ENCODE measurements at places on chromosomes 6 and 20.
A peak's percentile ranks its signal among the peaks of the same experiment; 100 is the strongest.

GRCh38 chr6:67412035-67412434 is 1223.0 kb upstream of the ADGRB3 start:
- no peak for DNase-seq

GRCh38 chr20:22652681-22653588 is 68.6 kb upstream of the FOXA2 start:
- no peak for DNase-seq

GRCh38 chr6:31621991-31622390 is 1.5 kb downstream of the PRRC2A start:
- DNase-seq: peak; percentile 49

DNA sequence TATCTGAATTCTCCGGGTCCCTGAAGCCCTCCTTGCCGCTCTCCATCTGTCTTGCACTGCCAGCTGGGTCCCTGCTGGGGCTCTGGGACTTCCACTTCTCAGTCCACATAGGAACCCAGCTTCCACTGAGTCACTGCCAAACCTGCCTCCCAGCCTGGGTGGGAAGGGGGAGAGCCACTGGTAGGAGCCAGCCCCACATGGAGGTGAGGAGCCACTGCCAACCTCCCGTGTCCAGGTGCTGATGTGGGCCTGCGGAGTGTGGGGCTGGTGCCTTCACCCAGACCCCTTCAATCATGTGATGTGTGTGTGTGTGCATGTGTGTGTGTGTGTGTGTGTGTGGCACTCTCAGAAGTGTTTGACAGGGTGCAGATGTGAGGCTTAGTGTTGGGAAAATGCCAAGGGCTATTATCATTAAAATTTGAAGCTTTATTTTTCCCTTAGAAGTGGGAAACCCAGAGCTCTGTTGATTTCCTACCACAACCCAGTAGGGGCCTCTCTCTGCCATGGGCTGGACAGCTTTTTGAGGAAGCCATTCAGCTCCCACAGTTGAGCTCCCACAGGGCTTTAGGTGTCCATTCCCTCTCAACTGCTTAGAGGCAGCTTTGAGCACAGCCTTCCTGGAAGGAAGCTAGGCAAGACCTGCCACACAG is 9.3 kb upstream of the SGK2 start:
- no peak for DNase-seq

DNA sequence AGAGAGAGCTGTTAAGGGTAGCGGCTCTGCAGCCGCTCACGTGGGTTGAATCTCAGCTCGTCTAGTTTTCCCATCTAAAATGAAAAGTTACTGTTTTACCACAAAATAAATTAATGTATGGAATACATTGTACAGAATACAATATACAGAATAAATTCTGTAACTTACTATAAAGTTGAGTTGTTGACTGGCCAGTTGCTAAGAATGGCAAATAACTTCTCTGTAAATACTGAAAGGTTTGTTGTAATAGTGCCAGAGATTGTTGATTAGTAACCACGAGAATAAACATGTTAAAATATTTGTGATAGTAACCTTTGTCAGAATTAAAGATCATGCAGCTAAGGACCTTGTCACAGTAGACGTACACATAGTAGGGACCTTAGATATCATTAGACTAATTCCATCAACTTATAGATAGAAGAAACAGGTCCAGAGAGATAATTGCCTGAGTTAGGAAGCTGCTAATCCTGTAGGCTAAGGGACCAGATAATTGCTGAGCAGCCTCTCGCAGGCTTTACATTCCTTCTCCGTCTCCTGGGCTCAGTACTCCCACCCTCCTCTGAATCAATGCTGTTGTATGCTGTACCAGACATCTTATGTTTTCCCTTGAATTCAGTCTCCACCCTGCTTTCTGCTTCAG is 544 bp upstream of the NRM start:
- DNase-seq: no peak

GRCh38 chr6:37021356-37022129 is 16.1 kb downstream of the FGD2 start:
- DNase-seq: no peak

GRCh38 chr6:7591770-7592169 is 1.8 kb downstream of the SNRNP48 start:
- DNase-seq: no peak

- no peak for DNase-seq
Observed at GRCh38 chr6:6386010-6386409, 65.5 kb upstream of the F13A1 start.

- DNase-seq: no peak
Observed at GRCh38 chr6:130961148-130961547, 101.9 kb downstream of the EPB41L2 start.

GRCh38 chr6:57432919-57433684 is 115.7 kb downstream of the PRIM2 start:
- no peak for DNase-seq

DNA sequence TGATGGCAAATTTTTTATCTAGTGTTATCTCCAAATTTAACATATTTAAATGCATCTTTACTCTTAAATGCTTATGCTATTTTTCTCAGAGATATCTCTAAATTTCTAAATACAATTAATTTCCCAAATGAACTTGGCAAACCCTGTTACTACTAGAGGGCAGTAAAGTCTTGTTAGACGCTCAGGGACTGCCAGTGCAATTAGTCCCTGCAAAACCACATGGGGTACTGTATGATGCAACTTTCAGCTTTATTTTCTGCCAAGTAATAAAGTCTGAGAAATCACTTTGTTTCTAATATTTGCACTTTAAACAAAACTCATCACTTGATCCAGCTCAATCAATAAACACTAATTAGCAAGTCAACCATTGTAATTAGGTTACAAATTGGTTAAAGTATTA is 76.0 kb upstream of the ADGRB3 start:
- no peak for DNase-seq

DNA sequence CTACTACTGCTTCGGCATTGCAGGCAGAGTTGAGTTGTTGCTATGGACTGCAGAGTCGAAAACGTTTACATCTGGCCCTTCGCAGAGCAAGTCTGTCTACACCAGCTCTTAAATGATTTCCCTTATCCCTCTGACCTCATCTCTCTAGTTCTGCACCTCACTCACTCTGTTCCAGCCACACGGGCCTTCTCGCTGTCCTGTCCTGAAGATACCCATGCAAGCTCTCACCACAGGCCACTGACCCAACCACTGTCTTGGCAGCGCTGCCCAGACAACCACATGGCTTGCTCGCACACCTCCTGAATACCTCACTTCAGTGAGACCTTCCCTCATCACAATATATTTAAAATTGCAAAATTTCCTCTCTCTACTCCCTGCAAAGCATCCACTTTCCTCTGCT is 31.4 kb downstream of the B4GALT5 start:
- DNase-seq: no peak

DNA sequence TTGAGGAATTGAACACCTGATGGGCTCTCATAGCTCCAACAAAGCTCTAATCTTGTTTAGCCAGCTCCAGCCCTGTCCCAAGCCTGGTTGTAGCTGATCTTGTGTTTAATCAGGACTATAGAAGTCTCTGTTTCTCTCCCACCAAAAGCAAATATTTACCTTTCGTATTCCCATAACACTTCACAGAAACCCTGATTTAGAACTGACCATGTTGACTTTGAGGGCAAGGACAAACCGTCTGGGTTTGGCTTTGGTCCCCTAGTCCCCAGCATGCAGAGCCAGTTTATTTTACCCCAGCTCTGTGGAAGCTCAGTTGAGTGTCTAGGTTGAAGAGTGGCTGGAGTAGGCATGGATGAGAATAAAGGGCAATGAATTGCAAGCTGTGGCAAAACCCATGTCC is 18.0 kb upstream of the SIM1 start:
- no peak for DNase-seq

- no peak for DNase-seq
Observed at GRCh38 chr6:62999796-63000195, 211.5 kb upstream of the FKBP1C start.

DNA sequence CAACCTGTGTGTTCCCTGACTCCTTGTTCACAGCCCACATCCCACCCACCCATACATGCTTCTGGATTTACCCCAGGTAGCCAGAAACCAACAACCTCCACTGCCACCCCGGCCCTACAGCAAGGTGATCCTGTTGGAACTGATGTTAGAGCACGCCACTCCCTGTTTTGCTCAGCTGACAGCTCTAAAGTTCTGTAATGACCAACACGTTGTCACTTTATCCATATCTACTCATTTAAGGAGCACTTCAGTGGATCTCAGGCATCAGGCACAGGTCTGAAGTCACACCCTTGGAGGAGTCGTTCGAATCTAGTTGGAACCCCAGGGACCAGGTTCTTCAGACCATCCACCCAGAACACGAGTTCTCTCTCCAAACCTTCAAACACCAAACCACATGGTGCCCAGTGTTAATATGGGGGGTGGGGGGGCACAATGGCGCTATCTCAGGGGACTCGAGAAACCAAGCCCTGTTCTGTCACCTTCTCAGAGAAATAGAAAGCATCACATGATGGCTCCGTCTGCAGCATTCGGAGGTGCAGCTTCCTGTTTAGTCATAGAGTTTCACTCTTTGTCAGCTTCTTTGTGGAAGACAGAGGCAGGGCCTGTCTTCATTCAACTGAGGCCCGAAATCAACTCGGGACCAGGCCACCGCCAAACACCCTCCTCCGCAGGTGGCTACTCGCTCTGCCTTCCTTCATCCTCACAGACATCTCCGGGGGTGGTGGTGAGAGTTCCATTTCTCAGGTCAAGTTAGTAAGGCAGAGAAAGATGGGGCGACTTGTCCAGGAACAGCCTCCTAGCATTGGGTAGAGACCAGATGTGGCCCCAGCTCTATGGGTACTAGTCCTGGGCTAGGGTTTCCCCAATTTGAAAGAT is 142.2 kb downstream of the NFATC2 start:
- no peak for DNase-seq

GRCh38 chr6:142697001-142697335 is 248.0 kb downstream of the HIVEP2 start:
- DNase-seq: no peak

- no peak for DNase-seq
Observed at GRCh38 chr6:150297327-150298029, 71.3 kb upstream of the IYD start.

DNA sequence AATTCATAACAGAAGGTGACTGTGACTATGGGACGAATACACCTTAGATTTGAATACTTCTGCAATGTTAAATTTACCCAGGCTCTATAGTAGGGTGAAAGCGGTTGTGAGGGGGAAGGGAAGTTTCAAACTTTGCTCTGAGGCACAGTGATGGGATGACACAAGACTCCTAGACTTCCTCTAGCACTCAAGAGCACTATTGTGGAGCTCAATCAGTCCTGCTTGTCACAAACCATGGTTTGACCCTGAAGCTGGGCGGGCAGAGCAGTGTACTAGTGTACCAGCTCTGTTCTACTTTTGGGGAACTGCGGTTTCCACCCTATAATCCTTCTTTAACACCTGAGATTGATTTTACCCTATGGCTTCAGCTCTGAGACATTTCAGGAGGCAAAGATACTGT is 17.1 kb downstream of the TRIM27 start:
- no peak for DNase-seq

GRCh38 chr20:35489717-35490116 is 34.3 kb downstream of the CEP250 start:
- DNase-seq: no peak

GRCh38 chr6:113980937-113981554 is 10.1 kb upstream of the HDAC2 start:
- DNase-seq: peak; percentile 17

- no peak for DNase-seq
Observed at GRCh38 chr20:38392356-38392755, 42.8 kb downstream of the SNHG17 start.
